NCI-H2081 treated with DMSO at 0.1 percent for 48 hours (cell line): ENCODE measurements at places on chromosomes 5 and 9.

DNA sequence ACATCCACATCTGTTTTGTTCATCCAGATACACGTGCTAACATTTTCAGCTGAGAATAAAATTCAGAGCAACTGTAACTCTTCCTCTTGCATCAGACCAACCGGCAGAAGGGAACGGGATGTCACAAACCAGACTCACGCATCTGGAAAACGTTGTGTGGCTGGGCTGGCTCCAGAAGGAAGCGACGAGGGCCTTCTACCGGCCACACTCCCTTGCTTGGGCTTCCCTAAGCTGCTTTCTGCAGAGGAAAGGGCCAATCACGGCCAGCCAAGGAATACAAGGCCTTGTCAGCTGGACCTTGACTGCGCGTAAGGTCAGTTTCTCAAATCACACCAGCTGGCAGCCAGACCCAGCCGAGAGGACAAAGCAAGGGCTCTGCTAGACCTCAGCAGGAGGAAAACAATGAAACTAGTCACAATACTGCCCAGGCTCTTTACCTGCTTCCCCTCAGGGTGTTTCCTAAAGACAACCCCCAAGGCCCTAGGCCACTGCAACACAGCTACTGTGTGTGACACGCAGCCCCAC is 106.1 kb downstream of the THBS4 start:
- no peak for DNase-seq

DNA sequence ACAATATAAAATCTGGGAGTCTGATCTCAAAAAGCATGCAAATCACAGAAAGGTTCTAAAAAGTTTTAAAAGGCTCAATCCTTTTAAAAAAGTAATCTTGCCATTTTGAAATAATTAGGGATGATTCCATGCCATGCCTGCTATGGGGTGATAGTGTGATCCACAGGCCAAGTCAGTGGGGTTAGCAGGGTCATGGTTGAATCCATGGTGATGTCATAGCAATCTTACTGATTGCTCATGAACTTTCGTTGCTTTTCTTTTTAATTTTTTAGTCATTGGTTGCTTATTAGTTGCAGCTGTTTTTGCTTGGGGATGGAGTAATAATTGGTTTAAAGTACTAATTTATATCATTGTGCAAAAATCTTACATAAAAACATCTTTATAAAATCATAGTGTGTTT is 485.0 kb downstream of the ENC1 start:
- DNase-seq: no peak

DNA sequence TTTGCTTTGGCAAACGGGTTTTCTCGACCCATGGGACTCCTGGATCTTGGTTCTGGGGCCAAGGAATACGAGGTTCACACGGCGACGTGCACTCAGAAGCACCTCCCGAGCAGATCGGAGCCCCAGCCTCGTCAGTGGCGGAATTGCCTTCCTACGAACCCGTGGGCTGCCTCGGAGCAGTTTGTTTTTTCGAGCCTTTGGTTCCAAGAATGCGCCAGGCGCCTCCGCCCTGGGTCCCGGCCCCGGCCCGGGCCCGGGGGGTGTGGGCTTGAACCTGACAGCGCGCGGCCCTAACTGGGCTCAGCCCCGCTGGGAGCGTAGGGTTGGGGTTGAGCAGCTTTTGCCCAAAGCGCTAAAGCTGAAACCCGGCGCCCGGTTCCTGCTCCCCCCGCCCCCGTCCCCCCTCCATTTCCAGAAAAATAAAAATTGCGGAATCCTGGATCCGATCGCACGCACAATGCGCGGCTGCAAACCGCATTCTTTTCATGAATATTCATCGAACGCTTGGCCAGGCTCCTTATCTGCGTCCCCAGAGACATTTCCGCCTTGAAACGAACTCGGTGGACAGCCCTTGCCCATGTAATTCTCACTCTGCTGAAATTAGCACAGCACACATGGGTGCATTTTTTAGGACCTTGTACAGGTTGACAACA is 1.0 kb downstream of the BASP1 start:
- DNase-seq: no peak

GRCh38 chr5:134989266-134989830 is 21.6 kb downstream of the CATSPER3 start:
- no peak for DNase-seq

- DNase-seq: no peak
Observed at GRCh38 chr5:2300861-2301574, 418.3 kb upstream of the IRX4 start.

DNA sequence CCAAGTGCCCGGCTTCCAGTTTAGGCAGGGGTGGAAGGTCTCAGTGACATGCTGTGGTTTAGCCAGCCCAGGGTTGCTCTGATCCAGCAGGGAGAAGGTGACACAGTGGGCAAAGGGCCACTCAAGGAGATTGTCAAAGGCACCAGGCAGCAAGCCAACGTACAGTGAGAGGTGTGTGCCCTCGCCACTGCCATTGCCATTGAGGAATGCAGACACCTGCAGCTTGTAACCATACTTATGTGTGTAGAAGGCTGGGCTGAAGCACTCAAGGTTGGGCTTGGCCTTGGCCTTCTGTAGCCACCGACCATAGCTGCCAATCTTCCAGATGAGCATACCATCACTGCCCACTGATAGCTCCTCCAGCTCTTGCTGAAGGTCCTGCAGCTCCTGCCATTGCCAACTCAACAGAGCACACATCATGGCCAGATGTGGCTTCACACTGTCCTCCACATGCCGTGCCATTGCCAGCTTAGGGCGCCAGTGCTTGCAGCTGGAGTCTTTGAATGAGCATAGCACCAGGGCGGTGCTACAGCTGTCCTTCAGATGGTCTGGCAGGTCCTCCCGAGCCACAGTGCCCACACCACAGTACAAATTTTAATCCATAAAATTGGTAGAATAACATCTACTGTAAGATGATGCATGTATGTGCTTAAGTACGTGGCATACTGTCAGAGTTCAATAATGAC is 59.7 kb upstream of the HMHB1 start:
- no peak for DNase-seq

- no peak for DNase-seq
Observed at GRCh38 chr5:132428484-132429462, 59.3 kb downstream of the SLC22A5 start.

DNA sequence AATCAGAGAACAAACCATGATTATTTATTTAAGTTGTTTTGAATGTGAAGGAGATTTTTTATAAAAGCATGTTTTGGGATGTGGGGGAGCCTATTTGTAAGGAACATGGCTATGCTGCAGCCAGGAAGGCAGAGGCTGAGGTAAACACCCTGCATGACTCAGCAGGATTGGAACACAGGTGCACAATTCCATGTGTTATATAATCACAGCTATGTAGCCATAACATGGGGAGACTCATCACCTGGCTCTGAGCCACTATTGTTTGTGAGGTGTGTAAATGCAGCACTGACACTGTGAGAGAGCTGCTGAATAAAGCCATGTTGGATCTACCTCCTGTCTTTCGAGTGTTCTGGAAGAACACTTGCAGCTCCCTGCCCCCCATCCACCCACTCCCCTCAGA is 1009.8 kb downstream of the DNAH5 start:
- DNase-seq: no peak

DNA sequence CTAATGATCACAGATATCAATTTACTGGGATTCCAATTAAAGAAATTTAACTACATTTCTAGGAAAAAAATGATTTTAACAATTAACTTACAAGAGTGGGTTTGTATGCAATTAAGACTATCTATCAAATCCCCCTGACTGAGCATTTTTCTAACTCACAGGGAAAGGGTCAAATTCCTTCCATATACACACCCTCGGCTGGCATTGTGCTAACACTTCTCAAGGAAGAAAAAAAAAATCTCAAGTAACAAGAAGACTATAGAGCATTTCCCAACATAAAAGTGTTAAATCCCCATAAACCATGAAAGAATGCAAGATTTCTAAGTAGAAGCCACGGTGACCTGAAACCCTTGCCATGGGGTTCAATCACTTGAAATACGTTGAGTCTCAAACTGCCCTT is 368.8 kb downstream of the GLIS3 start:
- DNase-seq: no peak

GRCh38 chr5:14142202-14142826 is 828 bp upstream of the TRIO start:
- no peak for DNase-seq

DNA sequence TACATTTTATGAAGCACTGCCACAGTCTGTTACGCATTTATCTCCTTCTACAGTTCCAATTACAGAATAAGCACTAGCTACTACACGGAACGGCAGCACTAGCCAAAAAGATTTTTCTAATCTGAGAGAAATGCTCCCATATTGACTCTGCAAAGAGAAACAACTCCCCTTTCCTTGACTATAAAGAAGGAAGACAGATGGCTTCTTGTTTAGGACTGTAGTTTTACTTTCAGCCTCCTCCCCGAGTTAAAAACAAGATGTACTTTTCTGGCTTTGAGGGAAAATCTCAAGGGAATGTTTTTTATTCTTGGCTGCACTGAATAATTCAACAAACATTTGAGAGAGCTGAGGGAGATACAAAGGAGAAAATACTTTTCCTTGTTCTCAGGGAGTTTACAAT is 1.9 kb upstream of the SLC44A1 start:
- DNase-seq: no peak

GRCh38 chr5:127011153-127011552 is 19.2 kb downstream of the MARCHF3 start:
- no peak for DNase-seq

DNA sequence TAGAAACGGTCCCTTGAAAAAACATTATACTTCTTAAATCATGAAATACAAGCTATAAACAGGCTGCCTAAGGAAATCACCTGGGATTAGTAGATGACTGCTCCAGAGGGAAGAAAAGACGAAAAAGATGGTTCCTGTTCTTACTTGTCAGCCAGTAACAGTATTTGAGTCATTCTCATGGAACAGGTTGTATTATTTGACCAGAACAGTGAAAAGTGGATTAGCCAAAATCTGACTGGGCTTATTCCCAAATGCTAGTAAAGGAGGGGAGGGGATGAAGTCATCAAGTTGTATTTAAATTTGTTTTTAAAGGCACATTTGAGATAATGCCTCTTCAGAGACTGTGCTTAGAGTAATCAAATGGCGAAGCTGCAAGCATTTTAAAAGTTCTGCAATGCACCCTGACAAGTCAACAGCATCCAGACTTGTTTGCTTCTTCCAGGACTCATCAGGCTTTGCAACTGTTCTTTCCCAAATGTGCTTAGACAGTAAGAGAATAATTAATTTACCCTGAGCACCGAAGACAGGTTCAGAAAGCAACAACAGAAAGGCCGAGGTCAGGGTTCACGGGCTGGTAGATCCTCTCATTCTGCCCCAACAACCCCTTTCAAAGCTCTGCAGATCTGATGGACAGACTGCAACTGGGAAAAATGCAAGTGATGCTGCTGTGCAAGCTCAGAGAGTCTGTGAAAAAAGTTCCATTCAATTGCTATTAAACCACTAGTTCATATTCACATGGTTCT is 800.6 kb downstream of the KCTD16 start:
- DNase-seq: no peak

- DNase-seq: no peak
Observed at GRCh38 chr9:97313243-97313642, 5.8 kb downstream of the CCDC180 start.

DNA sequence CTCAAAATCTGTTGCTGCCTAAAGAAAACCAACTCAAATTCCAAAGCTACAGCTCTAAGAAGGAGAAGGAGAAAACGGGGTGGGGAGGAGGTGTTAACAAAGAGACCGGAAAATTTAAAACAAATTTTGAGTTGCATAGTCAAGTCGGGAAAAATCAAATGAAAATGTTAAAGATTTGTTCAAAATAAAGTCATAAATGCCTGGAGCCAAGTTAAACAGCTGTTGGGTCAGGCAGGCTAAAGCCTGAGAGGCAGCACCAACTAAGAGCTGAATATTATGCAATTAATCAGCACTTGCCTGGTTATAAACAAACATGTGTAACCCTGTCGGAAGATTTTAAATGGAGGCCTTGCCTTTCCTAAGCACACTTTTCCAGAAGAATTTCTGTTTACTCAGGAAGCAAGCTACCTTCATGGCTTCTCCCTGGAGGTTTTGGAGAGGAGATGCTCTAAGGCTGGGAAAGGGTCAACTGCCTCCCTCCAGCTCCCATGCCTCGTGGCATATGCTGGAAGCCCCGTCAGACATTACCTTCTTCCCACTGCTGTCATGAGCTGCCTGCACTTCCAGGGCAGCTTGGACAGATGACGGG is 270.5 kb downstream of the DMRT2 start:
- DNase-seq: no peak

DNA sequence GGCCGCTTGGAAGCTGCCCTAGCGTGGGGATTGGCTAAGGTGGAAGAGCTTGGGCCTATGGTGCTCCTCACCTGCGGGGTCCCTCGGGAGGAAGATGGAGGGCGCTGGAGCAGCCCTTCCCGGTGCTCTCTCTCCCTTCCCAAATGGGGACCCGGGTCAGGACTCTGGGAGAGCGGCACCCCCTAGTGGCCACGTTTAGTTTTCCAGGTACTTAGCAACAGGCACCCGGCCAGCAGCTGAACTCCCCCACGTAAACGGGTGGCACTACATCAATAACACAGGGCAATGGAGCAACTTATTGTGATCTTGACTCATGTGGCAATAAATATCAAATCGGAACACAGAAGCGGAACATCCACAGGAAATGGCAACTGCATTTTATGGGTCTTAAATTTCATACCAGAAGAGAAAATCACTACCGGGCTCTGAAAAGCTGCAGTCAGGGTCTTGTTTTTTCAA is 316.6 kb downstream of the AGTPBP1 start:
- peak; percentile 38 for DNase-seq

- no peak for DNase-seq
Observed at GRCh38 chr9:91082731-91083130, 279.0 kb downstream of the AUH start.

- DNase-seq: no peak
Observed at GRCh38 chr9:121684381-121685145, 33.1 kb downstream of the DAB2IP start.

DNA sequence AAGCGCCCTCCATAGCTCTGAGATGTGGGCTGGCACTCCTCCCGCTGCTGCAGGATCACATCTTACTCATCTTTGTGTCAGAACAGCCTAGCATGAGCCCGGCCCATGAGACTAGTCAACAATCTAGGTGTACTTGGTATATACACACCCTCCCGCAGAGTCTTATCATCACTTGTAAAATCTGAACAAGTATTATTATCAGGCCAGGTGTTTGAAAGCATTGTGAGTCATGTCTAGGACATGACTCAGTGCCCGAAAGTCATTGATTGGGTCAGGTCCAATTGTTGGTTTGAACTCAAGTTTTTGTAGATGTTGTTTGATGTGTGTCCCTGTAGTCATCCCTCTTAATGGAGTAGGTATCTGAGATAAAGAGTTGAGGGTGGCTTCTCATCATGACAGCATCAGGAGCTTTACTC is 108.7 kb downstream of the CFAP90 start:
- DNase-seq: no peak

DNA sequence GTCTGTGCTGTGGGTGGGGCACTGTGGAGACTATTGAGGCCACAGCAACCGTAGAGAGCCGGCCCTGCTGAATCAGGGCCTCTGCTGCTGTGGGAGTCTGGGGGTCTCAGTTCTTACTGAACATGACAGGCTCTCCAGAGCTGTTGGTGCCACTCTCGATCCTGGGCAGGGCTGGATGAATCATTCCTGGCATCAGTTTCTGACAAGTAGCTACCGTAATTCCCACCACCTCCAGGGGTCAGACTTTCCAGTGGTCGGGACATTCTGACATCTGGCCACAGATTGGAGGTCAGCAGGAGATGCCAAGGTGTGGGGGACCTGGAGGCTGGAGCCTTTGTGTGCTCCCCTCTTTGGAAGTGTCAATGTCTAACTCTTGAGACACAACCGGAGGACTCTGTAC is 188.4 kb downstream of the IRX2 start:
- DNase-seq: no peak
